ENCODE measurements at places on chromosomes 2 and 18.

DNA sequence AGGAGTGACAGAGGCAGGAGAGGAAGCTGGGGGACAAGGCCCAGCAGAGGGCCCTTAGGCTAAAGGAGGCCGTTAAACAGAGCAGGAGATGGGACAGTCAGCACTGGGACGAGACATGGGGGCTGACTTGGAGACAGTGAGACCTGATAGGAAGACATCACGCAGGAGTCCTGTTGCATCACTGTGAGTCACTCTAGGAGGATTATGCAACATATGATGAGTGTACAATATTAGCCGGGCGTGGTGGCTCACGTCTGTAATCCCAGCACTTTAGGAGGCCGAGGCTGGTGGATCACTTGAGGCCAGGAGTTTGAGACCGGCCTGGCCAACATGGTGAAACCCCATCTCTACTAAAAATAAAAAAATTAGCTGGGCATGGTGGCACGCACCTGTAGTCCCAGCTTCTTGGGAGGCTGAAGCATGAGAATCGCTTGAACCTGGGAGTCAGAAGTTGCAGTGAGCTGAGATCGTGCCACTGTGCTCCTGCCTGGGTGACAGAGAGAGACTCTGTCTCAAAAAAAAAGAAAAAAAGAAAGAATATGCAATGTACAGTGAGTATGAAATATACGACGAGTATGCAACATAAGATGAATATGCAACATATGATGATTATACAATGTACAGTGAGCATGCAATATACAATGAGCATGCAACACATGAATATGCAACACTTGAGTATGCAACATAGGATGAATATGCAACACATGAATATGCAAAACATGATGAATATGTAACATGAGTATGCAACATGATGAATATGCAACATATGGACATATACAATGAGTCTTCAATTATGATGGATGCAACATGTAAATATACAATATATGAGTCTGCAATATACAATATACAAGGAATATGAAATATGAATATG lies 83.3 kb upstream of the ID2 start:
- DNase-seq, result peak; percentile 88

DNA sequence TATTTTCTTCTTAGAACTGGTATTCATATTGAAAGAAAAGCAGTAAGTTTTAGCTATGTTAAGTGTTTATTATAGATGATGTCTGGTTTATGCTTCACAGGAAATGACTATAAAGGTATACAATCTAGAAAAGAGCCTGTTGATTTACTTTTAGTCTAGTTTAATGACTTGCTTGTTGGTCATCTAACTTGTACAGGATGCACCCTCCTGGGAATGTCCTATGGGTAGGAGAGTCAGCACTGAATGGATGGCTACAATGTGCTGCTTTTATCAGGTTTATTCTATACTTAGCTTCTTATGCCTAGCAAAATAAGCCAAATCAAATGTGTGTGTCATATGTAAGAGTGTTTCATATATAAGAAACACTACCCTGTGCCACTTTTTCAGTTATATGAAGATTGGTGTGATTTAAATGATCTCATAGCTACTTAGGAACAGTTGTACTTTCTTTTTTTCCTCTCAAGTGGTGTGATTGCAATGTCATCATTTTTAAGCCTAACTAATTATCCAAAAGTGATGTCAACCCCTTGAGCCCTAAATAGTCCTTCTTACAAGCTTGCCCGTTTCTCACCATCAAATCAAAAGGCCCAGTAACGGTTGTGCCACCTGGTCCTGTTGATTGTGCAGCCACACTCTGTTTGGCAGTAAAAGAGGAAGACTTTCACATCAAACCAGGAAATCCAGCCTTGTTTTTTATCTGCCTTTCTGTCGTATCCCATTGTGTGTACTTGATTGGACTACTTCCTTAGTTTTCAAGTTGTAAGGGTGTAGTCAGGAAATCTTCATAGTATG lies 176.0 kb downstream of the DIS3L2 start:
- DNase-seq, result no peak

DNA sequence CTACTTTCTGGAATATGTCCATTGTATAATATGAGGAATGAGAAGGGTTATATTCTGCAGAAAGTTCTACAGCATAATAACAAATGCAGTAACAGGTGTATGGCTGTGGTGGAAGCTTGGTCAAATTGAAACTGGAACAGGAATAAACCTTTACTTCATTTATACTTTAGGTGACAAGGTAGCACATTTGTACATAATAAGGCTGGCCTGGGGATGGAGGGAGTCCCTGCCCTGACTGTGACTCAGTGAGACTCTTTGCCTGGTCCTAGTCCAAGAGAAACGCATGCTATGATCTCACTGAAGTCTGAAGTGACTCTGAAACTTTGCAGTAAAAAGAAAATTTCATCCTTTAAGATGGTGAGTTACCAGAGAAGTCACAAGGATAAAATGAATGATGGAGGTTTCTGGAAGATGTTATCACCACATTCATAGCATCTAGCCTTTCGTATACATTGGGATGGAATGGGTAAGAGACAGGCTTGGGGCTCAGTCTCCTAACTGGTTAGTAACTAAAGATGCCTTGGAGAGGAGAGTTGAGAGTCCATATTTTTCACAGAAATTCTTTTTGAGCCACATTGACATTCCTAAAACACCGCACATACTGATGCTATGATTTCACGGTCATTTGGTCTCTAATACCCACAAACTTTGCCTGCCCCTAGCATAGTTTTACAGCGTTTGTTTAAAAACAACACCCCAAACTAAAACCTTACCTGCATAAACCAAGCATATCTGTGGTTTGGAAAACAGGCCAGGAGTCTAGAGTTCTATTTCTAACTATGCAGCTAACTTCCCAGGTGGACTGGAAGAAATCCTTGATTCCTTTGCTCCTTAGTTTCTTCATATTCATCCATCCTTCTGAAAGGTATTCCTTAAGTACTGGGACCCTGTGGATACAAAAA lies 42.4 kb upstream of the NABP1 start:
- peak; percentile 59 for DNase-seq

DNA sequence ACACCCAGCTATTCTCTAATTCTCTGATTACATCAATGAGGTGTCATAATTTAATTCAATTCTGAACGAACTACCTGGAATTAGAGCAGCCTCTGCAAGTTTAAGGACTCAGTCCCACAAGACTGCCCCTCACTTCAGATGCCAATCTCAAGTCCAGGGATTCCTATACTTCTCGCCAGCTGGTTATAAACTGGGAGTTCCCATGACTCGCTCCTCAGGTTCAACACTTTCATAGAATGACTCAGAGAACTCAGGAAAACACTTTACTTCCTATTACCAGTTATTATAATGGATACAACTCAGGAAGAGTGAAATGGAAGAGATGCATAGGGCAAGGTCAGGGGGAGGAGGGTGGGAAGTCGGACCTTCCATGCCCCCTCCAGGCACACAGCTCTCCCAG lies 112.3 kb upstream of the ATP5MC3 start:
- DNase-seq, result no peak

DNA sequence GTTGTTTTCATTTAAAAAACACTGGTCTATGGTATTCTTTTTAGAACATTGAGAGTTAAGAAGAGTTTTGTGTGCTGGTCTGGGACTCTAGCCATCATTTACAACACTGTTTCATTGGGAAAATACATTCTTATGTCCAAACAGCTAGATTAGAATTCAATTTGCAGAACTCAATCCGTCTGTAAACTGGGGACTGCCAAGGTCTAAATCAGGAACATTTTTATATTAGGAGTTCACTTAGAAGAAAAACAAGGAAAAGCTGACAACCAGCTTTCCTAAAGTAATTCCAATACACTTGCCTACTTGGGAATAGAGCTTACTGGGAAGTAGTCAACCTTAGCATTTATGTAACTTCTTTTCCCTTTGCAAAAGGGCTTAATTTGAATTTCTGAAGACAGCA lies 91.5 kb upstream of the RNF152 start:
- DNase-seq, result no peak

- DNase-seq, result no peak
Measured at GRCh38 chr2:42048299-42049220, 739 bp downstream of the PKDCC start.

DNA sequence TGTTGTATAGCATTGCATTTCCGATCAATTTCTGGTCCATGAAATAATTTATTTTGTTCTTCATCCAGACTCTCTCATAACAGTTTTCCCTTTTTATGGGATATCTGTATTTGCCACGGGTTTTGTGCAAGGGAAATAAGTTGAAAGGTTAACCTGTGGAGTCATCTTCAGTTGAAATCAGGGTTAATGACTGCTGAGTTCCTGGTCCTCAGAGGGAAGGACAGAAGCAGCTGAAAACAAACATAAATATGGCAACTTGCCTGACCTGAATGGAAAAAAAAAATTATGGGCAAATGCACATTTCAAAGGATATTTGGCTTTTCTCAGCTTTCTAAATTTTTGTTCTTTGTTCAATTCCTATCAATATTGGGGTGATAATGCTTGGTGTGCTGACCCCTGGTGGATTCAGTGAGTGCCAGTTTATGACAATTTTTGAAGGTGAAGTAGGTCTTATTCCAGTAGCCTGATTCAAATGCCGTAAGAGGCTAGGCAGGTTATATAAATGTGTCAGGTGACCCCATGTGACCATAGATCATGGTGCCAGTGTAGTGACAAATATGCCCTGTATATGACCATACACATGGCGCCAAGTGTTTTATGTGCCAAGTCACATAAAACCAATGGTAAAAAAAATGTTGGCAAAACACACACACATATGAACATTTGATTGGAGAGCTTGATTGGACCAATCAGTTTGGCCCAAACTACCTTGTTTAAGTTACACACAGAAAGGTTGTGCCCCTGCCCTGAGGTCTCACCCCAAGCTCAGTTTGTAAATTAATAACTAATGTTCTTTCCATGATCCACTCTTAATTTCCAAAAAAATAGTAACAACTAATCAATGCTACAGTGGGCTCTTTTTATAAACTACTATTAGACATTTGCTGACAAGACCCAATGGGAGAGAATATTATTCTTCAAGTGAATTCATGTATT lies 47.6 kb upstream of the FAM124B start:
- DNase-seq, result no peak

GRCh38 chr2:226758921-226759640 lies 40.5 kb downstream of the IRS1 start:
- peak; percentile 51 for DNase-seq
